Activated naive CD4-positive, alpha-beta T cell (primary cell): ENCODE measurements at places on chromosomes 2 and 18.

- no peak for DNase-seq
These were observed 67.0 kb upstream of the TCF7L1 start for GRCh38 chr2:85066006-85066740.

GRCh38 chr18:77133835-77134496 lies 1.4 kb upstream of the MBP start:
- no peak for DNase-seq

DNA sequence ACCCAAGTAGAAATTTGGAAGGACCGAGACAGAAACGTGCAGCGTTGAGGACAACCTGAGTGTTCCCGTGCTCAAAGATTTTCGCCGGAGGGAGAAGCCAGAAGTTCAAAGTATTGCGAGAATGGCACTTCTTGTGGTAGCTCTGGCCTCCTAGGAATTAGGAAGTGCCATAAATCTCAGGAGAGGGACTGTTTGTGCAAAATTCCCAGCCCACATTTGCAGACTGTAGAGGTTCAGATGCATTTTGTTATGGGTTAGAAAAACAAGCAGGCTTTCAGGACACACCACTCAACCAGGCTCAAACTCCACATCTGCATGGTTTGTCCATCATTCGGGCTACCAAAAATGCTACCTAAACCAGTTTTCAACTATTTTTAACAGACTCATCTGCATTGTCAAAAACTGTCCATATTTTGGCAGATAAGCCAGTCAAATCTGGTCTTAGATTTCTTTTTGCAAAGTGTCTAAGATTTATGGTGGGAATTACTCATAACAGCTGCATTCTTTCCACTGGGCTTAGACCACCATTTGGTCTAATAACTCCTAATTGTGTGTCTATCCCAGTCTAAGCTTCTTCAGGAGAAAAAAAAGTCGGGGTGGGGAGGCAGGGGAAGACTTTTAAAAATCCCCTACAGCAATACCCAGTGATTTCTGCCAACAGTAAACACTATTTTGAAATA lies 422.9 kb downstream of the ARHGAP15 start:
- no peak for DNase-seq

- no peak for DNase-seq
These were observed 16.9 kb upstream of the KCNG3 start for GRCh38 chr2:42510608-42511243.

DNA sequence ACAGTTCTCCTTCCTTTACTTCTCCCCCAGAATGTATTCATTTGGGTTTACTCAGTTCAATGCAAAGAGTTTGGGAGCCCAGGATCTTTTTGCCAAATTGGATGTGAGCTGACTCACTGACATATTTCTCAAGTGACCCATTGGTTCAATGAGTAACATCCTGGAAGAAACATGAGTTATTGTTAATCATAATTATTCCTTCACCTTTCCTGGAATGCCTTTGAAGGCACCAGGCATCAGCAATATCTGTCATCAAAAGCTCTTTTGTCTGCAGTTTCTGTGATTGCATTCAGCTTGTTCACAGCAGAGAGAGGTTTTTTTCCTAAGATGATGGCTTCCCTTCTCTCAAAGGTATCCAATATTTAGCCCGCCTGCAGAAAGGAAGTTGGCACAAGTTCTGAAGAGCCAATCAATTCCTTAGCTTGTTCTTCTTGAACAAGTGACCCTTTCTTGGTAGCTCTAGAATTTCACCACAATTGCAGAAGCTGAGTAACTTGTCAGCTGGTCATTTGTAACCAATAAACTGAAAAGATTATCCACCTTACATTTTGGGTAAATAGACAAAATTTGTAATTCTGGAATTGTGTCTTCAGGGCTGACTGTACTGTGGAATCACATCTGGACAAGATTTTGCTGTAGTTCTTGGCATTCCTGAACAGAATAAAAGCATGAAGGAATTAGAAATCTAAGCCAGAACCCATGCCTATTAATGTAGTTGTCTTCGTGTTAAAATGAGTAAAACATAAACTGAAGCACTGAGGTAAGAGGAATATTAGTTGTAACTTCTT lies 72.2 kb upstream of the TMEM17 start:
- DNase-seq: no peak

DNA sequence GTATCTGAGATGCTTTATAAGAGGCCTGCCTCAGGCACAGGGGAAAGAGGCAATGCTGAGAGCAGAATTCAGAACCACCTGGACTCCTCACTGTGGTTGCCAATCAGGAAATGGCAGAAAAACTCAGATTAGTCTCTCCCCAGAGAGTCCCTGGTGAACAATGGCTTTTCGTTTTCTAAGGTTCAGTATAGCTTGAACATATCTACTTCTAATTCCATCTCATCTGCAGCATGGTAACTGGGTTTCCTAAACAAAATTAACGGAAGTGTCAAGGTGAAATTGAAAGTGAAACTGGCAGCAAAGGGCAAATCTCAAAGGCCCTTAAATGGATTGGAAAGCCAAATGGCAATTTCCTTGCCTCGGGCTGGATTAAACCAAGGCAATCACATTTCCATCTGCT lies 480.2 kb upstream of the ACVR2A start:
- DNase-seq: no peak

DNA sequence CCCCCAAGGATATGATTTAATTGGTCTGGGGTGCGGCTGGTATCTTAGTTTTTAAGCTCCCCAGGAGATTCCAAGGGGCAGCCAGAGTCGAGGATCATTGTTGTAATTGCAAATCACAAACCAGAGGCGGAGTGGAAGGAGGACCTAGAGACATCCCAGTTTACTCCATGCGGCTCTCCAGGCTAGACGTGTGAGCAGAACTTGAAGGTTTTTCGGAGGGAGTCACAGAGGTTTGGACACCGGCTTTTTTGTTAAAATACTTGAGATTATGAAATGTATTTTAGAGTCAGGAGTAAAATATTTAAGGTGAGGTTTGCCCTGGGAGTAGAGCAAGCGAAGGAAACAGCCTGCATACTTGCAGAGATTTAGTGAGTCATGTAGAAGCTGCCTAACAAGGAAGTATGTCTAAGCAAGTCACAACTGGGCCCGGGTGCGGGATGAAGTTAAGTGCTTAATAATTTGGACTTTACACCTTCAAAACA lies 39.5 kb downstream of the TGOLN2 start:
- no peak for DNase-seq

GRCh38 chr2:60127191-60127590 lies 426.3 kb downstream of the BCL11A start:
- DNase-seq: no peak

GRCh38 chr2:165182029-165182428 lies 21.8 kb downstream of the SCN3A start:
- DNase-seq: no peak

- no peak for DNase-seq
These were observed 111.2 kb downstream of the BAZ2B start for GRCh38 chr2:159505196-159505595.

DNA sequence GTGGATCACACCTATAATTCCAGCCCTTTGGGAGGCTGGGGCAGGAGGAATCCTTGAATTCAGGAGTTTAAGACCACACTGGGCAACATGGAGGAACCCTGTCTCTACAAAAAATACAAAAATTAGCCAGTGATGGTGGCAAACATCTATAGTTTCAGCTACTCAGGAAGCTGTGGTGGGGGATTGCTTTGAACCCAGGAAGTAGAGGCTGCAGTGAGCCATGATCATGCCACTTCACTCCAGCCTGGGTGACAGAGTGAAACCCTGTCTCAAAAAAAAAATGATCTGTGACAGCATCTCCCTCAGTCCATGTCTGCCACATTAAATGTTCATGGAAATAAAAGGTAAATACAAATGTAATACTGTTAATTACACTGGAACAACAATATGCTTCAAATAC lies 121.4 kb upstream of the COL5A2 start:
- no peak for DNase-seq

DNA sequence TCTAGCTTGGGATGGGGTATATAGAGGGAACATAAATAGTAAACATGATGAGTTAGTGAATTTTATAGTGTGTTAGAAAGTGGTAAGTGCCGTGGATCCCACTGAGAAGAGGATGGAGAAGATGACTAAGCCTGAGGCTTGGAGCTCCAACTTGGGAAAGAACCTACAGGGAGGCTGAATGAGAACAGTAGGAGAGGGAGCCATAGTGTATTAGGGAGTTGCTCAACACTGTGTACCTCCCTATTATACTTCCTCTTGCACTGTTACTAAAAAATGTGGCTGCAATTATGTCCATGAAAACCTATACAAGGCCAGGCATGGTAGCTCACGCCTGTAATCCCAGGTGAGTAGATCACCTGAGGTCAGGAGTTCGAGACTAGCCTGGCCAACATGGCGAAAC lies 2.9 kb upstream of the SLC19A3 start:
- DNase-seq: no peak

- no peak for DNase-seq
These were observed 35.3 kb upstream of the SOS1 start for GRCh38 chr2:39156107-39156506.

DNA sequence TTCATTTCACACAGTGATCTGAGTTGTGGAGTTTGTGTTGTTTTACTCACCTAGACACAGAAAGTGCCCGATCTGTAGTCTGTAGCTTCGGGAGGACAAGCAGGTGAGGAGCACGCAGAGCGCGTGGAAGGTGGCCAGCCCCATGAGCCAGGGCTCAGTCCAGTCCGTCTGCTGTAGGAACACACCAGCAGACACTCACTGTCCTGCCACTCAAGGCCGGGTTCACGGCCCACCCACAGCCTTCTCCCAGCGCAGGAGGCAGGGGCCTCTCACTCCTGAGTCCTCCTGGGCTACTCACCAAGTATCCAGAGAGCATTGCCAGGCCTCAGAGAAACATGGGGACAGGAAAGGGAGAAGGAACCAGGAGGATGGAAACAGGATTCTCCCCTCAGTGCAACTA lies 1.7 kb downstream of the TMEM18 start:
- DNase-seq: no peak

GRCh38 chr18:59620381-59620780 lies 76.8 kb downstream of the CCBE1 start:
- no peak for DNase-seq

DNA sequence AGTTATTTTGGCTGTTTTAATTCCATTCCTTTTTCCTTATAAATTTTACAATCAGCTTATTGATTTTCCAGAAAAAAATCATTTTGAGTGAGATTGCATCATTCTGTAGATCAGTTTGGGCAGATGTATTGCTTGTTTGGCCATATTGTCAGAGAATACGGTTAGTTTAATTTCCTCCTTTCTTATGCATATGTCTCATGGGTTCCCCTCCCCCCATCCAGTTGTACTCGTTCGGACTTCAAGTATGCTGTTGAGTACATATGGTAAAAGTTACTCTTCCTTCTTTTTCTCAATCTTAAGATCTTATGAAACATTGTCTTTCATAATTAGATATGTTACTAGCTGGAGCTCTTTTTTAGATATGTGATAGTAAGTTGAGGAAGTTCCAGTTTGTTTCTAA lies 131.2 kb upstream of the TTC27 start:
- no peak for DNase-seq

GRCh38 chr18:21489119-21489750 lies 111.3 kb downstream of the ESCO1 start:
- no peak for DNase-seq

- no peak for DNase-seq
These were observed 5.4 kb downstream of the ITGAV start for GRCh38 chr2:186595219-186595618.

- DNase-seq: no peak
These were observed 21.4 kb downstream of the HJURP start for GRCh38 chr2:233832869-233833311.

GRCh38 chr2:16167870-16168426 lies 227.6 kb downstream of the MYCN start:
- no peak for DNase-seq

DNA sequence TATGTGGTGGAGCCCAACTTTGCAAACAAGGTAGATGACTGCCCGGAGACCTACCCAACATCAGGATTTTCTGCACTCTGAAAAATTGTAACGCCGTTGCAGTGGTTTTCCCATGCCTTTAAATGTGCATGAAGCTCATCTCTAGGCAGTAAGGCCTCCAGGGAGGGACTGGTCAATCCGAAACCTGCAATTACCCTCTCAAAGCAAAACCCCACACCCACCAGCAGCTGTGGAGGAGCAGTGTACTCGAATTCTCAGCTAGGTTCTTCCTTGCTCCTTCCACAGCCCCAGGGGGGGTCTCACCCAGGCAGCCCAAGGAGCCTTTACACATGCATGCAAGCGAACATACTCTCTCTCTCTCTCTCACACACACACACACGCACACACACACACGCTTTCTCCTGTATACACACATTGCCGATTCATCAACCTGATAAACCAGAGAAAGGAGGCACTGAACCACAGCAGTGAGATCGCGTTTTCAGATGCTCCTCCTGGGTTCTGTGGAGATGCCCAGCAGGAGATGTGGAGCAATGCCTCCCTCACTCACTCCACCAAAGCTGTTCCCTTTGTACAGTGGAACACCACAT lies 109.2 kb downstream of the VIT start:
- no peak for DNase-seq

- no peak for DNase-seq
These were observed 244.1 kb downstream of the MREG start for GRCh38 chr2:215769246-215769645.

DNA sequence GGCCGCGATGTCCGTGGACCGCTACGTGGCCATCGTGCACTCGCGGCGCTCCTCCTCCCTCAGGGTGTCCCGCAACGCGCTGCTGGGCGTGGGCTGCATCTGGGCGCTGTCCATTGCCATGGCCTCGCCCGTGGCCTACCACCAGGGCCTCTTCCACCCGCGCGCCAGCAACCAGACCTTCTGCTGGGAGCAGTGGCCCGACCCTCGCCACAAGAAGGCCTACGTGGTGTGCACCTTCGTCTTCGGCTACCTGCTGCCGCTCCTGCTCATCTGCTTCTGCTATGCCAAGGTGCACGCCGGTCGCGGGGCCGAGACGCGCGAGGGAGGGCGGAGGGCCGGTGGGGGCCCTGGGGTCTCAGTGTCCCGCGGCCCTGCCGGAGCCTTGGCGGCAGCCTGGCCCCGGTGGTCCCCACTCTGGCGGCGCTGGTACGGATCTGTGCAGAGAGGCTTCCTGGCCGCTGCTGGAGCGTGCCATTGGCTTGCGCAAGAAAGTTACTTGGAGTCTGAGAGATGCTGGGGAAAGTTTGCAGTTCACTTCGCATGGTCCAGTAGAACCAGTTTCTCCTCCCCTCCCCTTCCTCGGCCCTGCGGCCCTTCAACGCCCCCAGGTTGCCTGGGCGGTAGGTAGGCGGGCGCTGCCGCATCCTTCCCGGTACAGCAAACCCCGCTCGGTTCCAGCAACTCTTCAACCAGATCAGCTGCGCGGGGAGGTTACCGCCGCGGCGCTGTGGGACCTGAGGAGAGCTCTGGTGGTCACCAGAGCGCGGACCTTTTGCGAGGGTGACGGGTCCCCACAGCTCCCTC lies 1.5 kb downstream of the GALR1 start:
- DNase-seq: no peak
